ENCODE measurements at places on chromosomes 3 and 15. TPM values are rescaled to one million over a fixed set of nuclear protein-coding genes. Genes with fewer than 3 reads are reported as not detected.

The CHST13 gene
- 19.7 TPM for total RNA-seq

The TRIM42 gene
- not detected for total RNA-seq

The TMEM42 gene
- 9.0 TPM for total RNA-seq

- H3K4me1 ChIP-seq, result no peaks in the 10 kb centered on the region
- no peak for DNase-seq
- H3K4me3 ChIP-seq, result no peak overlapping the region
- H3K27ac ChIP-seq, result no peak overlapping the region
- H3K36me3 ChIP-seq, result no peaks in the 10 kb centered on the region
- H3K27me3 ChIP-seq, result no peaks in the 10 kb centered on the region
These were observed 30.8 kb downstream of the P2RY1 start for GRCh38 chr3:152865668-152866245.

GRCh38 chr3:136075218-136075808 is 109.8 kb downstream of the PPP2R3A start:
- H3K4me3 ChIP-seq, result no peak overlapping the region
- no peaks in the 10 kb centered on the region for H3K4me1 ChIP-seq
- no peak overlapping the region for H3K27ac ChIP-seq
- H3K27me3 ChIP-seq, result no peaks in the 10 kb centered on the region
- peak; percentile 82 for DNase-seq

DNA sequence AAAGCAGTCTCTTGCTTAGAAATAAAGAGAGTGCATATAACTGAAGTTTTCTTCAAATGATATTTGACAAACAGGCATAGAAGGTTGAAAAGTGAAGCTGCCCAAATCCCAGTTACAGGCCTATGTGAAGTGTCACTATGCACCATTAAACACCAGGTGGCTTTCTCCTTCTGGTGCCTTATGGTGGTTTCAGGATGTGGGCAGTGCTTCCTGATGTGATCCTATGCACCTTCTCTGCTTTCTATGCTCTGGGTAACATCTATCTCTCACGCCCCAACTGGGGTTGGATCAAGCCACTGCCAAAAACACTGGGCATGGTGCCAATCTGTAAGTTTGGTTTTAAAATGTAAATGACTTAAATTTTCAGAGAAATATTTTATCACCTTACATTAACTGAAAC is 744.7 kb downstream of the TUSC7 start:
- no peaks in the 10 kb centered on the region for H3K4me1 ChIP-seq
- H3K36me3 ChIP-seq, result no peaks in the 10 kb centered on the region
- H3K4me3 ChIP-seq, result no peak overlapping the region
- H3K27ac ChIP-seq, result no peak overlapping the region
- H3K27me3 ChIP-seq, result no peaks in the 10 kb centered on the region

DNA sequence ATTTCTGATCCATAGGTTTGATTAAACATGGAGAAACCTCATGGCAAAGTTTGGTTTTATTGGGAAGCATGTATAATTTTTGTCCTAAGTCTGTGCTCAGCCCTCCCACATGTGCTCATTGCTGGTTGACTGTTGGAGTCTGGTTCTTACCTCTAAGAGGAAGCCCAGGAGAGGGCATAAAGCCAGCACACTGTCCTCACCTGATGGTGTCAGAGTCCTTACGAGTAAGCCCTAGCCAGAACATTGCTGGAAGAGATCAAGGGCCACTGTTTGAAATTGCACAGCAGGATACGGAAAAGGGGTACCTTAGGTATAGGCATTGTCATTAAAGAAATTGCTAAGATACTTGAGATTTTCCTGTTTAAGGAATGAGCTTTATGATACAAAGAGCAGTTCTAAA is 21.3 kb downstream of the MLH1 start:
- H3K27ac ChIP-seq, result no peak overlapping the region
- H3K4me1 ChIP-seq, result peaks cover 8% of the 10 kb centered on the region
- DNase-seq, result no peak
- H3K36me3 ChIP-seq, result peaks cover 48% of the 10 kb centered on the region
- H3K27me3 ChIP-seq, result no peaks in the 10 kb centered on the region
- no peak overlapping the region for H3K4me3 ChIP-seq

Data from liver (tissue), 10 donors.